ENCODE measurements at places on chromosomes 12 and 14. TPM values are rescaled to one million over a fixed set of nuclear protein-coding genes. Genes with fewer than 3 reads are reported as not detected.

DDN gene
- total RNA-seq = 0.81 TPM

TBX5 gene
- not detected for total RNA-seq

DLGAP5 gene
- 32.8 TPM for total RNA-seq

HVCN1 gene
- total RNA-seq = 0.53 TPM

KRT72 gene
- total RNA-seq = not detected

GLIPR1L2 gene
- total RNA-seq = 0.09 TPM

OVCH1 gene
- not detected for total RNA-seq

CCDC197 gene
- total RNA-seq = not detected

LMO3 gene
- total RNA-seq = not detected
